ENCODE measurements at places on chromosomes 3 and 15.

GRCh38 chr3:159964166-159964973 is 24.3 kb upstream of the IL12A start:
- peak; percentile 74 for DNase-seq

DNA sequence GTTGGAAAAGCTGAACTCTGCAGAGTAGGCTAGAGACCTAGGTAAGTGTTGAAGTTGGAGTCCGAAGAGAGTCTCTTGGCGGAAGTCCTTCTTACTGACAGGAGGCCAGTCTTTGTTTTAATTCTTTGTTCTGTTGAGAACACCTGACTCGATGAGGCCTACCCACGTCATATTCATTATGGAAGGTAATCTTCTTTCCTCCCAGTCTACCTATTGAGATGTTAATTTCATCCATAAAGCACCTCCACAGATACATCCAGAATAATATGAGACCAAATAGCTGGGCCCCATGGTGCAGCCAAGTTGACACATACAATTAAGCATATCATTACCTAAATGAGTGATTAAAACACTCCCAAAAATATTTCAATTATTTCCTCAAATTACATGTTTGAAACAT is 515.5 kb downstream of the CADM2 start:
- no peak for DNase-seq

DNA sequence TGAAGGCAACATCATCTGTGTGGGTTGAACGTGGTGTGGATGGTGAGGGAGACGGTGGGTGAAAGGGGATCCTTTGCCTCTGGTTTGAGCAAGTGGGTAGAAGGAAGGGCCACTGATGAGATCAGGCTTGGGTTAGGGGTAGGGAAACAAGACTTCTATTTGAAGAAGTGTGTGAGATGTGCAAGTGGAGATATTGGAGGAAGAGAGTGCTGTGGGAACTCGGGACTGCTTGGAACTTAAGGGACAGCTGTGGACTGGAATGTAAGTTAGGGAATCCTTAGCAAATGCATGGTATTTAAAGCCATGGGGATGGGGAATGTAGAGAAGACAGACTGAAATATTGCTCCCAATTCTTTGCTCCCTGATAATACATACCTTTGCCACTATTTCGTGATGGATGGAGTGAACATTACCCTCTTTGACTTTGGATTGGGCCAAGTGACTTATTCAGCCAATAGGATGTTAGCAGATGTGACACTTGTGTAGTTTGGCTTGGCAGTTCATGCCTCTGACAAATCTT is 30.2 kb upstream of the AMOTL2 start:
- DNase-seq, result no peak

DNA sequence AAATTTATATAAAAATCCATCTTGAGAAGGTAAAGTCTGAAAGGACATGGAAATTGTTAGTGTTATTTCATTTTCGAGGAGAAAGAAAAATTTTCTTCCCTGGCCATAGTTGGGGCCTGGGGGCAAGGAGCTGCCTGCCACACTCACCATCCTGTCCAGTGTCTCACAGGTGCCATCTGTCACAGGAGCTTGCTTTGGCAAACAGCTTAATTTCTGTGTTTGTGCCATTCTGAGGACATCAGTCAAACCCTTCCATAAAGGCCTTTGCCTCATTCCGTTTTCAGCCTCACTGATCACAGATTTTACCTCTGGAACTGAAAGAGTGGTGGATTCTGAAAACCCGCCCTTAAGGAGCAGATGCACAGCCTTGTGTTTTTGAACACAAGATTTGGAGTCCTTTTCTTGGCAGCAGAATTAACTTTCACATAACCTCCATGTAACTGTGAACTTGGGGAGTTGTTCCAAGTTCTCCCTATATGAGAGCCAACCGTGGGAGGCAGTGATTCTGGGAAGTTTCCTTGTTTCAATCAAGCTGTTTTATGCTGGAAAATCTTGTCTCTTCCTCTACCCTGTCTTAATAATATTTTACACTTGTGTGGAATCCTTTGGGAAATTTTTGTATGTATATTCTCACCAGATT is 254.7 kb downstream of the CACNA2D3 start:
- no peak for DNase-seq

- no peak for DNase-seq
Measured at GRCh38 chr3:177694951-177695350, 497.7 kb upstream of the TBL1XR1 start.

DNA sequence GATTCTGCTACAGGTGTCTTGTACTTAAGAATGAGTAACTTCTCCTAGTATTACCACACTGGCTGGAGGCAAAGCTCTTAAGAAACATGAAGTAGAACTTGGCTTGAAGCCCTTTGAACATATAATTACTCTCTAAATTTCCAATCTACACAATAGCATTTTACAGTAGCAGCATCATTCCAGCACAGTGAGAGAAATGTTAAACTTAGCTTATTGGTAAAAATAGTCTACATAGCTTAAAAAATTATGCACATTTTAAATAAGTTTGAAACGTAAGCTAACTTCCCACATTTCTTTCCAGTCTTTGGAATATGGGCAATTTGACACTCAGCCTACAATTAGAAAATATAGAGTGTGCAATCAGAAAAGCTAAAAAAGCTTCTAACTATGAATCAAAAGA is 32.8 kb upstream of the TOP2B start:
- no peak for DNase-seq
